Left renal pelvis (tissue), 4 donors: ENCODE measurements at places on chromosomes 3 and 15. TPM values are rescaled to one million over a fixed set of nuclear protein-coding genes. Genes with fewer than 3 reads are reported as not detected.
A peak's percentile ranks its signal among the peaks of the same experiment; 100 is the strongest.

- no peak for DNase-seq
These were observed 272.6 kb downstream of the PDCD6IP start for GRCh38 chr3:34070831-34071585.

- DNase-seq = no peak
These were observed 3.0 kb downstream of the SNAP23 start for GRCh38 chr15:42498212-42499068.

- DNase-seq = no peak
These were observed 665 bp downstream of the GLB1 start for GRCh38 chr3:33096093-33096868.

ADAMTS9 gene
- 136 TPM for polyA plus RNA-seq

DNA sequence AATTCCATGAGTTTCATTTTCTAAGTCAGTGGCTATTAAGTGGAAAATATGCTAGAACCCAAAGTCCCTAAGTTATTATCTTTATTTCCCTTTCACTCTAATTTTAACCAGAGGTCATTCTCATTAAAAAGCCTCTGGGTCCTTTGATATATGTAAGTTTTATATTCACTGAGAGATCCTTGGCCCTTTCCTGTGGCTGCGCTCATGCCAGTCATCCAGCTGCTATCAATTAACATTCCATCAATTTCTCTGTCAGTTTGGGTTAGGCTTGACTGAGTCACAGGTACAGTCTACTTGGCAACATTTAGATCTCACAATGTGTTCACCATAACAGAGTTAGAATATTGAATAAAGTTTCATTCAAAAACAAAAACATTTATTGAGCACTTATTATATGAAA, 58.0 kb upstream of the FBN1 start:
- DNase-seq = no peak

DAZL gene
- polyA plus RNA-seq = not detected

- DNase-seq = no peak
These were observed 151.4 kb downstream of the PDZRN3 start for GRCh38 chr3:73473181-73473897.

- DNase-seq = no peak
These were observed 36.1 kb upstream of the EPHB3 start for GRCh38 chr3:184525337-184526087.

SLC9C1 gene
- 0.50 TPM for polyA plus RNA-seq

GRCh38 chr15:49406352-49407118, 16.5 kb upstream of the FGF7 start:
- DNase-seq = no peak

- no peak for DNase-seq
These were observed 13.4 kb downstream of the TRAIP start for GRCh38 chr3:49842843-49843517.

GRCh38 chr3:142941373-142942123, 21.9 kb downstream of the PAQR9 start:
- DNase-seq = no peak

DNA sequence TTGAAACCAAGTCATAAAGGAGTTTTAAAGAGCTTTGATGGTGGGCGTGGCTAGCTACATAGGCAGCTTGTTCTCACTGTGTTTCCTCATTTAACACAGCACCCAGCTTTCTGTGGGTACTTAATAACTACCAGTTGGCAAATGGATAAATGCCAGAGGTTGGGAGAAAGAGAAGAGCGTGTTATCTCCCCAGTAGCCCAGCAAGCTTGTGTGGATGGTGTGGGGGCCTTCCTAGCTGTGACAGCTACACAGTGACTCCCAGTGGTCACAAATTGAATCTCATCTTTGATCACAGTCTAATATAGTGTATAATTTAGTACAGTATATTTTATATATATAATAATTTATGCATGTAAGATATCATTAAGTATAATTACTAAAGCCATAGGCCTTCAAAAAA, 984.1 kb downstream of the EPHA3 start:
- no peak for DNase-seq

IL20RB gene
- 0.63 TPM for polyA plus RNA-seq

ZNF592 gene
- 28.6 TPM for polyA plus RNA-seq

LDHAL6B gene
- polyA plus RNA-seq = not detected

GRCh38 chr3:61929617-61930016, 368.2 kb downstream of the PTPRG start:
- DNase-seq = no peak

DNA sequence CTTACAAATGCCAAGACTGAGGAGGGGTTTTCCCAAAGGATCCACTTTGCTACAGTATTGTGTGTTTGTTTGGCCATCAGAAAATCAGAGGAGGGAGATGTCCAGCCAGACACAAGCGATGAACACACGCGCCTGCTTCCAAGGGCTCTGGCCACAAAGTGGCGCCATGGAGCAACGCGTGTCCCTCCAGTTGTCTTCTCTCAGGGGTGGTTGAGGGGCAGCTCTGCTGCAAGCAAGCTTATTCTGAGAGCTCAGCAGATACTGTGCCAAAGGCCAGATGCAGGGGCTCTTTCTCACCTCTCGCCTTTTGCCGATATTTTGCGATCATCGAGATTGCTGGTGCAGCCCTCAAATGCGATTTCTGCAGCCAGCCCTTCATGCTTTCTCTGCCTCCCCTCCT, 88.9 kb upstream of the OSBPL11 start:
- DNase-seq = no peak

GRCh38 chr15:61080221-61081026, 148.7 kb downstream of the RORA start:
- no peak for DNase-seq

DNA sequence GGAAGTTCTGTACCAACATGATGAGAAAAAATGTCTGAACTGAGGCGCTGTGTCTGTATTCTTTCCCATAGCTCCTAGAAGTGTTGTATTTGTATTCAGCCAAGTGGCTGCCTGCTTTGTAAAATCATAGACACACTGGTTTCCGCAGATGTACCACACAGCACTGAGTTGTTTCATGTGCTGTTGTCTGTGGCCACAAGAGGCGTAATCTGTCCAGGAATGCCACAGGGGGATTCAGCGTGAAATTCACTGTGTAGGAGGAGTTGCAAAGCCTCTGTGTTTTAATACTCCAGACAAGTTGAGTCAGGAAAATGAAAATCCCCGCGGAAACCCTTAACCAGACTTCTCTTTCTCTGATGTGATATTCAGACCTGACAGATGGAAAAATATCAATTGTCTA, 462.2 kb downstream of the NSUN3 start:
- DNase-seq = no peak

GRCh38 chr3:122183893-122184590, 574 bp downstream of the CASR start:
- no peak for DNase-seq

DNA sequence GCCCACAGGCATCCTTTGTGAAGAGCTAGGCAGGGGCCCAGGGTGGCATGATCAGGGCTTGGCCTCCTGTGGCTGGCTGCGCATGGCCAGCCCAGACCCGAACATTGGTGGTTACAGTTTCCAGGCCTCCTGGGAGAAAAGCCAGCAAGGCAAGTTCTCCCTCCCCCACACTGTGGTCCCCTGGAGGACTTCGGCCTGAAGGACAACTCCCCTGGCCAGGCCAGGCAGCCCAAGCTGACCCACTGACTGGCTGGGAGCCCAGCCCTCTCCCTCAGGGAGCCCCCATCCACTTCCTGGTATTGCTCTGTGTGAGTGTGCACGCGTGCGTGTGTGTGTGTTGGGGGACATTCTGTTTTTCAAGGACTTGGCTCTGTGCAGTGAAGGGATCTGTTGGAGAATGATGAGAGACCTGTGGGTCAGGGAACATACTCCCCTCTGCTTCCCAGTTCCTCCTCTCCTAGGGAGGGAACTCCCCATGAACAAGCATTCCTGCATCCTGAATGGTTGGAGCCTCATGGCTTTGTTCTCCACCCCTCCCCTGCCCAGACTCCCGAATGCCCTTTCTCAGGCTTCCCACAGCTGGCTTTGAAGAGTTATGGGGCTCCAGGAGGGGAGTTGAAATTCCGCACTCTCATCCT, 29.5 kb downstream of the CORO2B start:
- peak; percentile 58 for DNase-seq

DNA sequence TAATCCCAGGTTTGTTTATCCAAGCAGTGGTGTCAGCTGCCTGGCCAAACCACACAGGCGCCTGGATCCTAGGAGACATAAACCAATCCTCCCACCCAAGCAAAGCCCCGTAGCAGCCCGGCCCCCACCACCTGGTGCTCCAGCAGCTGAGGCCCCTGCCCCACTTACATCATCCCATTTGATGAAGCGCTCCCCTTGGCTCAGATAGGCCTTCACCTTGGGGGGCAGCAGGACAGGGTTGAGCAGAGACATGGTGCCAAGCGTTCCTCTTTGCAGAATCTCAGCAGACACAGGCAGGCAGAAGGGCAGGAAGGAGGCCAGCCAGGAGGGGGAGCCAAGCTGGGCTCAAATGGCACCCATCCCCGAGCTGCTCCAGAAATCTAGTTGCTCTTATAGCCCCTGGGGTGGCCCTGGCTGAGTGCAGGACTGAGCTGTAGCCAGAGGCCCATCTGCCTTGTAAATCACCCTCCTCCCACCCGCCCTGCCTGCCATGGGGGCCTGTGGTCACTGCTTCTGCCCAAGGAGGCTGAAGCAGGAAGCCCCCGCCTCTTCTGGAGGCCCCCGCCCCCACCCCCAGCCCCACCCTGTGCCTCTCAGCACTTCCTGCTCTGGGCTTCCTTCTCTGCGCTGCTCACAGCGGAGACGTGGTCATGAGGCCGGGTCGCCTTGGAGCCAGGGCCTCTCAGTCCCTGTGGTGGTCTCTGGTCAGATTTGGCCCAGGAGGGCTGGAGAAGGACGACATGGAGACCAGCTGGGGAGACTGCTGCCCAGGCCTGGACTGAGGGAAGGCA, at the start of gene PLCB2:
Gene PLCB2, minus strand, starts transcription at position 515 of the 791 bp plus-strand sequence. Its CDS starts 263 bp downstream, at position 252.
- DNase-seq = no peak

IQCF5 gene
- polyA plus RNA-seq = not detected

DNA sequence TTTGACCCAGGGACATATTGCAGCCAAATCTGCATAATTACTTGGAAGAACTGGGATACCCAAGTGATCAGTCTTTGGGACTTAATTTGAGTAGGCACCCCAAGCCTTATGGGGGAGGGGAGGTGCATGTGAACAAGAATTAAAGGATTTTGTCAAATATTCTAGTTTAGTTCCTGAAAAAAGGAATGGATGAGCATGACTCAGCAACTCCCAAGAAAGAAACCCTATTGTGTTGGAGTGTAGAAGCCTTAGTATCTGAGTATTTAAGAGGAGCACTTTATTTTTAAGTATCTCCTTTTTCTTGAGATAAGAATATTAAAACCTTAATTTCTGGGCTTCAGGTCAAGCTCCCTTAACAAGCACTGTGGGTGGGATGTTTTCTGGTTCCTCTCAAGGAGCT, 222.4 kb downstream of the CD47 start:
- no peak for DNase-seq
